ENCODE measurements at places on chromosomes 16 and 17.
A peak's percentile ranks its signal among the peaks of the same experiment; 100 is the strongest.

- DNase-seq = no peak
Observed at GRCh38 chr17:40283662-40284061, 4.0 kb upstream of the CDC6 start.

GRCh38 chr17:20009302-20010098 lies at the start of gene SPECC1:
Gene SPECC1, plus strand, starts transcription at chr17:20009359. Its CDS starts 87,293 bp downstream, at chr17:20096652.
- no peak for DNase-seq

- DNase-seq = no peak
Observed at GRCh38 chr16:4082474-4083044, 33.7 kb downstream of the ADCY9 start.

DNA sequence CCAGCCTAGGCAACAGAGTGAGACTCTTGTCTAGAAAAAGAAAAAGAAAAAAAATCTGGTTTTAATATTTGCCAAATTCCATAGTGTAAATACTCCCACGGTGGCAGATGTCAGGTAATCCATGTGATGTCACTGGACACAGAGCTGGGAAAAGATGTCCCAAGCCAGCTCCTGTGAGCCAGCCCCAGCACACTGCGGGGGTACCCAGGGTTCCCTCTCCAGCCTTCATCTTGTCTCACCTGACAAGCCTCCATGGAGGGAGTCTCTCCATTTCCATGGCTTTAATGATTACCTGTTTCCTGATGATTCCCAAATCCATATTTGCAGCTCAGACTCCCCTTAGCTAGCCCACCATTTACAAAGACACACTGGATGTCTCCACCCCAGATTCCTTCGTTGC lies 4.6 kb downstream of the CD300LB start:
- DNase-seq = no peak

DNA sequence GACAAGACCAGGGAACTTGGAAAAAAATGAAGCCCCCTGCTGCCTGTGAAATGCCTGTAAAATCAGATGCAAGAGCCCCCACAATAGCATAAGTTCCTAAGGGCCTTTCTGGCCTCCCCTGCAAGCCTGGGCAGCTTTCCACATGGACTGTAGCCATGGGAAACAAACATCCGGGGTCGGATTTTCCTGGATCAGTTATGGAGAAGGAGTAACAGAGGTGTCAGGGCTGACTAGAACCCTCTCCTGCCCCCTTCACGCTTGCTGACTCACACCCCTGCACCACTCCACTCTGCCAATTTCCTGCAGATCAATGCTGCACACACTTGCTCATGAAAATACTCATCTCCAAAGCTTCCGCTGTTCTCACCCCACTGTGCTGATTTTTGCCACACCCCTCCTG lies 258.6 kb downstream of the CBLN1 start:
- DNase-seq = no peak

DNA sequence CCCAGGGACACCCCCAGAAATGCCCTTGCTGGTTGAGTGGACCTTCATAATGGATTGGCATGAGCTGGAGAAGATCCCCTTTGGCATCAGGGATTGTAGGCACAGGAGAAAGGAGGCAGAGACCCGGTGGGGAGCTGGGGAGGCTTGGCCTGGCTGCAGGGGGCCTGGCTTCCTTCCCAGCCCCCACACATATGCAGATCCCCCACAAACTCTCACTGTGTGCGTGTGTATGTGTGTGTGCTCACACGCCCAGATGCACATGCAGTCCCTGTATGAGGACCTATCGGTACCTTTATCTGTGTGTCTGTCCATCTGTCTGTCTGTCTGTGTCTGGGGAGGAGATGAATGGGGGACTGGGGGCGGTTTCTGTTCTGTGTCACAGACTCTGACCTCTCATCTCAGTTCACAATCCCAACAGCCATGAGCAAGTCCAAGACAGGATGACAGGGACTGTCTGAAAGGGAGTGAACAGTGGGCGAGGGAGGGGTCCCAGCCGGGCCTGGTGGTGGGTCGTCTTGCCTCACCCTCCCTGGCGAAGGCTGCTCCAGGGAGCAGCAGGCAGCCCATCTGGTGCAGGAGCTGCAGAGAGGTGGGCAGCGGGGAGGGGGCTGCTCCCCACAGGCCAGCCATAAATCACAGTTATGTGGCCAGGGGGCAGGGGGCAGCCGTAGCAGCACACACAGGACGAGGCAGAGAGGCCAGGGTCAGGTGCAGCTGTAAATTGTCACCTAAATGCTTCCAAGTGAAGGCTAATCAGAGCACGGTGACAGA lies 46.7 kb upstream of the LHX1 start:
- no peak for DNase-seq

GRCh38 chr16:86508028-86508946 lies 2.0 kb upstream of the FOXF1 start:
- DNase-seq = no peak

DNA sequence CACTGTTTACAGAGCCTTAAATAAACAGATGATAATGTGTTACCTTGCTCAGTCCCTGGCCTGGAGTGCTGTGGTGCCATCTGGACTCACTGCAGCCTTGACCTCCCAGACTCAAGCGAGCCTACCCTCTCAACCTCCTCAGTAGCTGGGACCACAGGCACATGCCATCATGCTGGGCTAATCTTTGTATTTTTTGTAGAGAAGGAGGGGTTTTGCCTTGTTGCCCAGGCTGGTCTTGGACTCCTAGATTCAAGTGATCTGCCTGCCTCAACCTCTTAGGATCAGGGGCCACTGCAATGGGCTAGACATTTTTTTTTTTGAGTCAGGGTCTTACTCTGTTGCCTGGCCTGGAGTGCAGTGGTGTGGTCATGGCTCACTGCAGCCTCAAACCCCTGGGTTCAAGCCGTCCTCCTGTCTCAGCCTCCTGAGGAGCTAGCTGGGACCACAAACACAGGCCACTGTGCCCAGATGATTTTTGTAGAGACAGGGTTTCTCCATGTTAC lies 5.0 kb upstream of the NAGLU start:
- DNase-seq = no peak

DNA sequence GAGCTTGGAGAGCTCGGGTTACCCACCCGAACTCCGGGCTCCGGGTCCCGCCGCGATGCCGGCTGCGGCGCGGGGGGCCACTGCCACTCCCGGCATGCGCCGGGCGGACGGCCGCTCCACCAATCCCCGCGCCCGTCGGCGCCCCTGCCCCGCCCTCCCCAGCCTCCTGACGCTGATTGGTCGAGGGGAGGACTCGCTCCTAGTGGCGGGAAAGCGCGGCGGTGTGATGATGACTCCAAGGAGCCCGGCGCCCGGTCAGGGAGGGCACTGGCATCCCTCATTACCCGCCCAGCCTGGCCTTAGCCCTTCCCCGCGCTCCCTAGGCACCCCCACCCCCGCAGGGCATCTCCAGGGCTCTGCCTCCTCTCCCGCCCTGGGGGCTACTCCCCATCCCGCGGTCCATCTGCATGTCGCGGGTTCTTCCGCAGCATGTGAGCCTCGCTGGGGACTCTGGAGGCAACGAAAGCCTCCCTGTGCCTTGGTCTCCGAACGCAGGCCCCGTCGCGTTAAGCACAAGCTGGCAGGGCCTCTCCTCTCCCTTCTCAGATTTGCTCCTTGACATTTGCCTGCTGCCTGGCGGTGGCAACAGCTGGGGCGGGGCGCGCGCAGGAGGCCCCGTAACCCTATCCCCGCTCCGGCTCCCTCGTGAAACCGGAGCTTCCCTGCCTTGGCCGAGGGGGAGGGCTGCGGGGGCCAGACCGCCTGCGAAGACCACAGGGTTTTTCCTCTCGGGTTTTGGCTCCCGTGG lies 1.7 kb downstream of the ATP2A1 start:
- peak; percentile 85 for DNase-seq

GRCh38 chr17:62043140-62043539 lies 21.9 kb downstream of the MED13 start:
- DNase-seq = no peak

DNA sequence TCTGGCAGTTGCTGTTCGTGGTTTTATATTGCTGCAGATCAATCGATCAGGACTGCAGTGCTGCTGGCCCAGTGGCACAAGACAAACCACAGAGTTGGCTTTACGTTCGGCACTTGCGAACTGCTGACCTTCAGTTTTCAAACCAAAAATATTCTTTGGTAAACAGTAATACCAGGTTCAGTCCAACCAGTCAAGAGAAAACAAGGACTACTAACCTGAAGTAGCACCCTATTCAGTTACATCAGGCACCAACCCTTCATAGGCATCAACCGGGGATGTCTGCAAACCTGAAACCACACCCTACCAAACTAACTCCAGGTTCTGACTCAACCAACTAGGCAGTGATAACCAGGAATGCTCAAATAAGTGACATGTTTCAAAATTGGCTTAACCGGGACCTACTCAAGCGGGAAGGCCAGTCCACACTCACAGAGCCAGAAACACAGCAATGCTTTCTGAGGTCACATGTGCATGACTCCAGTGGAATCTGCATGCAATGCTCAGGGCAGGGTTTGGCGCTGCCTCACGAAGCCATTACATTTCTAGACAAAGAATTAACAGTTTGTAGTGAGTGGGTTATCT lies 91.1 kb downstream of the SMG6 start:
- no peak for DNase-seq

- DNase-seq = no peak
Observed at GRCh38 chr17:50060951-50061712, 5.2 kb downstream of the ITGA3 start.

GRCh38 chr16:77662246-77662645 lies 60.1 kb upstream of the NUDT7 start:
- DNase-seq = no peak

- DNase-seq = no peak
Observed at GRCh38 chr17:54968988-54969332, 395 bp downstream of the STXBP4 start.

GRCh38 chr17:11739351-11739750 lies 141.1 kb downstream of the DNAH9 start:
- no peak for DNase-seq

DNA sequence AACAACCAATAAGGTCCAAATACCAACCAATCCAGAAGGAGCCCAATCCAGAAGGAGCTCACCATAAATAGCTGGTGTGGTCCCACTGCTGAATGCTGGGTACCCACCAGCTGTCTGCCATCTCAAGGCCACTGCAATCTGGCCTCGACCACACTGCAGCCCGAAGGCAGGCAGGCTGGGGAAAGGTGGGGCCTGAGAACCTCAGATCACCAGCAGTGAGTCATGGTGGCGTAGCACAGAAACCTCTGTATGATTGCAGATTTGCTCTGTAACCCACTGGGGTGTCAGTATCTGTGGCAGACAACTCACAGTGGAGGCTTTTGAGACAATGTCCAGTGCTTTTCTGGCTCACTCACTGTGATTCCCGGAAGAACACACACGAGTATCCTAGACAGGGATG lies 14.7 kb upstream of the CMTR2 start:
- no peak for DNase-seq

DNA sequence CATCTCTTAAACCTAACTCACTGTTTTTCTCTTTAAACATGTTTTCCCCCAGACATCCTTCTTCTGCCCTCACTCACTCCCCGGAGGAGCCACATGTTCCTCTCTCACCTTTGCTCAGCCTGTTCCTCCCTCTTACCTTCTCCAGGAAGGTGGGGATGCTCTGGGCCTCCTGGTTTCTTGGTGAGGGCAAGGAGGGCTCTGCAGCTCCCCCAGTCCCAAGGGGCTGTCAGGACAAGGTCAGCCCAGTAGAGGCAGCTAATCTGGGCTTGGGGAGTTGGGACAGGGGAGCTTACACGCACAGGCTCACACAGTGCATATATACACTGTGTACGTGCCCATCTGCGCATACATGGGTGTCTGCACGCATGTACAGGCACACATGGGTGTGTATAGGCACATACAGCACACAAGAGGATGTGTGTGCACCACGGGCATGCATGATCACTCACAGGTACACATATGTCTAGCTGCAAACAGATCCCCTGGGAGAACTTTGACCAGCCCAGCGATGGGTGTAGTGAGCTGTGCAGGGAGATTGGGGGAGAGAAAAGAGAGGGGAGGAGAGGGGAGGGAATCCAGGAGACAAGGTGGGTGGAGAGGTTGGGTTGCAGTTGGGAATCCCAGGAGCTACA lies 28.6 kb upstream of the SPNS3 start:
- DNase-seq = no peak

GRCh38 chr16:86752582-86753175 lies 174.3 kb downstream of the FOXL1 start:
- DNase-seq = no peak

DNA sequence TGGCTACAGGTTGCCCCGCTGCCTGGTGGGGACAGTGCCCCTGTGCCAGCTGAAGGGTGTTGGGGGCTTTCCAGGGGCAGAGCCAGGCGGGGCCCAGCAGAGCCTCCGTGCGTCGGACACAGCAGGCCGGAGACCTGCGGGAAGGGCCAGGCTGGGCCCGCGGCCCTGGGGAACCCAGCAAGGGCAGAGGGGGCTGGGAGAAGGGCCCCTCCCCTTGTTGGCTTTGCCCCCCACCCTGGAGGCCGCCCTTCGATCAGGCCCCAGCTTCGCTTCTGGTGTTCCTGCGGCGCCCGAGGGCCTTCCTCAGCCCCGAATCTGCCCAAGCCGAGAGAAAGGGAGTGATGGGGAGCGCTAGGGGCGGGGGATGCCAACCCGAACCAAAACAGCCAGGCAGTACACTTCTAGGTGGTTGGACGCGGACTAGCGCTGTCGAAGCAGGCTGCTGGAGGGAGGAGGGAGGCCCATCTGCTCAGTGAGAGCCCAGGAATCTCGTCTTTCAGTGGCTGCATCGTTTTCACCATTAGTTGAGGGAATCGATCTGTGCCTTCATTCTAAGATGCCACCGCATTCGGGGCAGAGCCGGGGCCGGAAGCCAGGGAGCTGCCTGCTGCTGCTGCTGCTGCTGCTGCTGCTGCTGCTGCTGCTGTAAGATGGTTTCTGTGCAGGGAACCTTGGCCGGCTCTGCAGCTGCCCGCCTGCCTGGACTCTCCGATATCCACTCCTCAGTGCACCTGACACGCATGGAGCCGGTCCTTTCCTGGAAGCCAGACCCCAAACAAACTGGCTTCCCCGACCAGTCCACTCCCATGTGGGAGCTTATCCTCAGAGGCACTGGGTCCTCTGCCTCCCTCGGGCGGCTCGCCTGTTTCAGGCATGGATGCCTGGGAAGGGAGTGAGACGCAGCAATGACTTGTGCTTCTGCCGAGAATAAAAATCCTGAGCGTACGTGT lies 1.7 kb downstream of the JPH3 start:
- DNase-seq = no peak

GRCh38 chr17:43881758-43882505 lies 25.4 kb downstream of the MPP2 start:
- no peak for DNase-seq

DNA sequence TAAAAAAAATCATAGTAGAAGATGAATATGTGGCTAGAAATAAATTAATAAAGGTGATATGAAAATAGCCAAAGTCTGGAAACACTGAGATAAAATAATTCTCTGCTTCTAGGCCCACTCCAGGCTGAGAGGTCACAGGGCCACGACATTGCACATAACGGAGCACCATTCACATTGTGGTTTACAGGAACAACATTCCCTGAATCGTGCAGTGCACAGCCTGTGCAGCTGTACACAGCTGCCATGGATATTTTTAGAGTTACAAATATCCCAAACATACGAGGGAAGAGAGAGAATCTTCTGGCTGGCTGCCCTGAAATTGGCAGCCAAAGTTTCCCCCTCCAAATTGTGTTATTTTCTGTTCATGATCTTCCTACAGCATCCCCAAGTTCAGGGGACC lies 68.8 kb downstream of the GSG1L start:
- DNase-seq = no peak

- no peak for DNase-seq
Observed at GRCh38 chr17:61464843-61465180, 12.6 kb downstream of the TBX4 start.

All from NT2/D1 (cell line).